ENCODE measurements at places on chromosomes 11 and 22.
A peak's percentile ranks its signal among the peaks of the same experiment; 100 is the strongest.

DNA sequence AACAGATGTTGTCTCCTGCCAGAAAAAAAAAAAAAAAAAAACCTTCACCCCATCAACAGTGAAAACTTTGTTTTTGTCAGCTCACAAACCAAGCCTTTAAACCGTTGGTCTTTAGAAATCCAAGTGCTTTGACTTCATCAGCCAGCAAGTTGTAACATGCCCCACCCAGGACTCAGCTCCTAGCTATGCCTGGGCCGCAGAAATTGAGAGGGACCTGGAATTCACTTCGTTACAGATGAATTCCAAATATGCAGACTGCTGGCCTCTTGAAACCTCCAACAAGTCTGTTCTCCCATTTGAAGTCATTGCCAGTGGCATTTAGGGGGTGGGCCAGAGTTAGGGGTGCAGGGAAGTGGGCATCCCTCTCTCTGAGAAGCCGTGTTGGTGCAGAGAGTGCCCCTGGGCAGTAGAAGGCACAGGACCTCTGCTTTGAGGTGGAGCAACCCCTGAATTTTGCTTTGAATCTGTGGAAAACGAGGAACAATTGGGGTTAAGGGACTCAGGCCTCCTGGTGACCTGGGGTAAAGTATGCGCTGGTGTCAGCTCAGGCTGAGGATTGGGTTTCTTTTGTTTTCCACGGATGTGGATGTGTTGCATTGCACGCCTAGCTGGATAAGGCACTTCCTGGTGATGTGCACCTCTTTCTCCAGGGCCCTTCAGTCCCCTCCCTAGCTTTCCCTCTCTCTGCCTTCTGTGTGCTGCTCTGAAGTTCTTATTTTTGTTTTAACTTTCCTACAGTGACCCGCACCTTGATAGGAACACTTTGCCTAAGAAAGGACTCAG is 109.5 kb downstream of the DBX1 start:
- no peak for DNase-seq

GRCh38 chr11:118699506-118700220 is 20.2 kb upstream of the TREH start:
- DNase-seq, result no peak

DNA sequence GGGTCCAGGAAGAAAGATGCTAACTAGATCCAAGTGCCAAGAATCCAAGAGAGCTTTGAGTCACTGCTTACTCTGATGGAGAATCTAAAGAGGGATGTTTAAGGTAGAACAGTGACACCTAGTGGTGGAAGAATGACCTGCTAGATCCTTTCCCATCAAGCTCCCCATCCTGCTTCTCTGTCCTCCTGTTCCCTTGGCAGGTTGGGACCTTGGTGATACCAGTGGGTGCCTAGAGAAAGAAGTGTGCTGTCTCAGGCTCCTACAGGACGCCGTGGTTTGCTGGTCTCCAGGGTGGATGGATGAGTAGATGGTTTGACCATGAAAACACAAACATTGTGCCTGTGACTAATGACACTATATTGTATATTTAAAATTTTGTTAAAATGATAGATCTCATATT is 383.7 kb downstream of the TMEM135 start:
- DNase-seq, result peak; percentile 24

GRCh38 chr11:86889001-86889341 is 66.2 kb downstream of the FZD4 start:
- no peak for DNase-seq

DNA sequence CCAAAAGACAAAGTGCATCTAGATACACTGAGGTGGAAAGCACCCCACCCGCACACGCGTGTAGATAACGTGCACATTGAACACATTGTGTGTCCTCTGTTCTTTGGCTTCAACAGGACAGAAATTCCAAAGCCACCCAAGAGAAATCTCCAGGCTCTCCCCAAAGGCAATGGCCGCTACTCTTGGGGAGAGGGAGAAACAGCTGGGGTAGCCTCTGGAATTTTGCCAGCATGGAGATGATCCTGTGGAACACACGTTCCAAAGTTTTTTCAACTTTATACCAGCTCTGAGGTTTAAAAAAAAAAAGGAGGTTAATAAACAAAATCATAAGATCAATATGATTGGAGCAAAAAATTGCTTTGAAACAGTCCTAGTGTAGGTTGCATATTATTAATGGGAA is 63.0 kb upstream of the CD82 start:
- DNase-seq, result no peak

GRCh38 chr11:47408598-47409439 is 429 bp downstream of the SLC39A13 start:
- DNase-seq, result no peak

DNA sequence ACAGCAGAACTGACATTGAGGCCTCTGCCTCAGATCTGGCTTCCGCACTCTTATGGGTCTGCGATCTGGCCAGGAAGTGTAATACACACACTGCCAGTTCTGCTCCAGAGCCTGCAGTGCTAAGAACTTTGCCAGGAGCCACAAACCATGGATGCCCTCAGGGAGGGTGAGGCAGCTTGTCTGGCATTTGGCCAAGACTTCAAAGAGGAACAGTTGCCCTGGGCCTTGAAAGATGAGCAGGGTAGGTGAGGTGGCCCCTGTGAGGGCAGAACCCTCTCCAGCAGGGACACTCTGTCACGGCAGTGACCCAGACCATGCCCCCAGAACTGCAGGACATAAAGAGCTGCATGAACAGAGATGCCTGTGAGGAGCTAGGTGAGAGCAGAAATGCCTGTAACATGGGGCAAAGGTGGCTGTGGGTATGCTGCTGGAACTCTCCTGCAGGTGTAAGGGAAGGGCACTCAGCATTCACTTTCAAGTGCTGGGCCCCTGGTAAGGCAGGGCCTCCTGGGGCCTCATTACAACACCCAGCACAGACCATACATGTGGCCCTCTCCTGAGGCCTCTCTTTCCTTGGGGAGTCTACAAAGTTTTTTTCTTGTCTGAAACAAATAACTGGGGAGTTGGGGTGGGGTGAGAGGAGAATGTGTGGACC is 47.3 kb downstream of the NEU3 start:
- peak; percentile 26 for DNase-seq

- DNase-seq, result no peak
These were observed 77.1 kb downstream of the UBASH3B start for GRCh38 chr11:122732342-122733315.

DNA sequence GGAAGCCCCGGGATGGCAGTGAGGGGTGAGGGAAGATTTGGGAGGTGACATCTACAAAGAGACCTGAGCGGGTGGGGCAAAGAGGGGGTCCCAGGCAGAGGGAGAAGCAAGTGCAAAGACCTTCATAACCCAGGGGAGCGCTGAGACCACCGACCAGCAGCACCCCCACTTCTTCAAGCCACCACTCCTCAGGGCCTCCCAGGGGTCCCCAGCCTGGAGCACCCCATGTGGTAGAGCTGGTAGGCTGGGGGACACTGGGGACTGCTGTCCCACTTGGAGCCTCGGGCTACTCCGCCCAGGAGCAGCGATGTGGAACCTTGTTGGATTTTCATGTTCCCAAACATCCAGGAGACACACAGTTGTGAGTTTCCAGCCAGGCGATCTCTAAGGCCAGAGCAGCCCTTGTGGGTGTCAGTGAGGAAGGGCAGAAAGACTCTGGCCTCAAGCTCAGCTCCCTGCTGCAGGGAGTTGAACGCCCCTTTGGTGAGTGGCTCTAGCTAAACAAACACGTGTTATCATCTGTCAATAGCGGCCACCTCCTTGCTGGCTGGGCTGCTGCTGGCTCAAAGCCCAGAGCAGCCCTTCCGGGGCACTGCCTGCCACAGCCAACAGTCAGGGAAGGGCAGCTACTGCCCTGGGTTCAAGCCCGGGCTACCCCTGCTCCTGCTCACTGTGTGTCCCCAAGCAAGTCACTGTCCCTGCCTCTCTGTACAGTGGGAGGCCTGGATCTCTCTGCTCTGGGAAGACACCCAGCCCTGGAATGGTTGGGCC is 25.7 kb upstream of the CHKA start:
- no peak for DNase-seq

- DNase-seq, result no peak
These were observed 129.4 kb downstream of the CCDC34 start for GRCh38 chr11:27233654-27234042.

DNA sequence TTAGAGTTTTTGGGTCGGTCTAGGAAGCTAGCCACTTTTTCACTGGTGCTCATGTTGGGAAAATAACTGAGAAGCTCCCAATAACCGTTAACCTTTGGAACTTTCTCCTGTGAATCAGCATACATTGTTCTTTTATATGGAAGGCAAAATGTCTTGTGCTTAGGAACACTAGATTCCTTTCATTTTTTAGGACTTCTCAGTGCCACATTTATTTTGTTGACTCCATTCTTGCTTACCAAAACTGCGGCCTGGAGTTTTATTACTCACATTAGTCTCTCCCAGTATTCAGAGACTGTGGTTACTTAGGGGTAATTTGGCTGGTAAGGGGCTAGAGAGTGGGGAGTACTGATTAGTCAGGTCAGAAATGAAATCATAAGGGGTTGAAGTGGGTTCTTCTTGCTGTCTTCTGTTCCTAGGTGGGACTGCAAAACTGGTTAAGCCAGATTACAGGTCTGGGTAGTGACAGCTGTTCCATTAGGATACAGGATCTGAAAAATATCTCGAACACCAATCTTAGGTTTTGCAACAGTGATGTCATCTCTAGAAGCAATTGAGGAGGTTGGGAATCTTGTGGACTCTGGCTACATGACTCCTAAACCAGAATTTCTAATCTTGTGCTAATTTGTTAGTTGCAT is 631.4 kb upstream of the LUZP2 start:
- DNase-seq, result no peak

DNA sequence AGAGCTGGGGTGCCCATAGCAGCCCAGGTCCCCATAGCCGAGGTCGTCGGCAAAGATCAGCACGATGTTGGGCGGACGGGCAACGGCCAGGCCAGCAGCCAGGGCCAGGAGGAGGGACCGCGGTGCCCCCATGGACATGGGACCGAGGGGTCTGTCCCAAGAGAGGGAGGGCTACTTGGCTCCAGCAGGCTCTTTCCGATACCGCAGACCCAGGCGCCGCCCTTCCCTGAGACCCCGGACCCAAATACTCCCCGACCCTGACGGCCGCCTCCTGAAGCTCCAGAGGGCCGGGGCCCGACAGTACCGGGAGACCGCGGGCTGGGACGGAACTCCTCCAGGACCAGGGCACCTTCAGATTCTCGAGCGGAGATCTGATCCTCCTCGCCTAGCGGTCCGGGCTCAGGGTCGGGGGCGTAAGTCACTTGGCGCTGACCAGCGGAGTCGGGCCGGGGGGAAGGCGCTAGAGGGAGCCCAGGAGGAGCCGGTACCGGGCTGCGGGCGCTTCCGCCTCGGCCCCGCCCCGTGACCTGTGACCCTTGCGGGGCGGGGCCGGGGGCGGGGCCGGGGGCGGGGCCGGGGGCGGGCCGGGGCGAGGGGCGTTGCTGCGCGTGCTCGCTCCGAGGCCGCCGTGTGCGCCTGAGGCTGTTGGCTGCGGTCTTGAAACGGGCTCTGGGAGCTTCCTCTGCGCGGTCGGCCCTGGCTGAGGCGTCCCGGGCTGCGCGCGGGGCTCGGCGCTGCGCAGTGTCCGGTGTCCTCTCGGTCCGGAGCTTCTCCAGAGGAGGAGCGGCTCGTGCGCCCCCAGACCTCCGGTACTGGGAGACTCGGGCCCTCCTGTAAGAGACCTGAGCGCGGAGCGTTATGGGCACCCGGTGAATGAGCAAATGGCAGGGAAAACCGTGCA is at the start of gene ARSA:
TSS of gene ARSA (minus strand) at position 511 of the 901 bp plus-strand sequence. CDS start at position 138, 373 bp downstream.
- DNase-seq, result peak; percentile 73

DNA sequence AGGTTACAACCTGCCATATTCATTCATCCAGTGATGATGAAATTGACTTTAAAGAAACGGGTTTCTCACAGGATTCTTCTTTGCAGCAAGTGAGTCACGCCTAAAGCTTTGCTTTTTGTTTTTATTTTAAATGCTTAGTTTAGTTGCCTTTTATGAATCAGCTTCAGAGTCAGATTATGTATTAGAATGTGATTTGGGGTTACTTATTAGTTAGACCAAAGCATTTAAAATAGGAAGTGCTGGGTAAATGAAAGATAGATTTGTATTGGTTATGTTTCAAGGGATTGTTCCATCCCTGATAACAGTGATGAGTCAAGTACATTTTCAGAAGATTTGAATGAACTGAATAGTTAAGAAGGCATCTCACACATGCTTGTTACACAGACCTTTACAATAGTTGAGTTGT is 101.3 kb upstream of the GAL start:
- no peak for DNase-seq

DNA sequence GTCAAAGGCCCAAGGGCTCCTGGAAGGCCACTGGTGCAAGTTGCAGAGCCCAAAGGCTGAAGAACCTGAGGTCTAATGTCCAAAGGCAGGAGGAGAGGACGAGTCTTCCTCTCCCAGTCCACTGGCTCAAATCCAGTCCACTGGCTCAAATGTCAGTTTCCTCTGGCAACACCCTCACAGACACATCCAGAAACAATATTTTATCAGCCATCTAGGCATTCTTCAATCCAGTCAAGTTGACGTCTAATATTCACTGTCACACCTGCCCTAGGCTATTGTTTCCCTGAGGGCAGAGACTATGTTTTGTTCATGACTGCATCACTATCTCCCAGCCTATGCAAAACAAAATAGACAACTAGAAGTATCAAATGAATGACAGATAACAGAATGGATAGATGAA is 148.1 kb downstream of the SPON1 start:
- DNase-seq, result no peak

GRCh38 chr11:134342572-134343340 is 11.0 kb downstream of the GLB1L2 start:
- no peak for DNase-seq

All from naive B cell (primary cell).